ENCODE measurements at places on chromosomes 11 and 22.

GRCh38 chr22:35486116-35486631 lies 54.5 kb upstream of the RASD2 start:
- DNase-seq, result no peak

- DNase-seq, result no peak
These were observed 39.0 kb downstream of the PAMR1 start for GRCh38 chr11:35486446-35486845.

DNA sequence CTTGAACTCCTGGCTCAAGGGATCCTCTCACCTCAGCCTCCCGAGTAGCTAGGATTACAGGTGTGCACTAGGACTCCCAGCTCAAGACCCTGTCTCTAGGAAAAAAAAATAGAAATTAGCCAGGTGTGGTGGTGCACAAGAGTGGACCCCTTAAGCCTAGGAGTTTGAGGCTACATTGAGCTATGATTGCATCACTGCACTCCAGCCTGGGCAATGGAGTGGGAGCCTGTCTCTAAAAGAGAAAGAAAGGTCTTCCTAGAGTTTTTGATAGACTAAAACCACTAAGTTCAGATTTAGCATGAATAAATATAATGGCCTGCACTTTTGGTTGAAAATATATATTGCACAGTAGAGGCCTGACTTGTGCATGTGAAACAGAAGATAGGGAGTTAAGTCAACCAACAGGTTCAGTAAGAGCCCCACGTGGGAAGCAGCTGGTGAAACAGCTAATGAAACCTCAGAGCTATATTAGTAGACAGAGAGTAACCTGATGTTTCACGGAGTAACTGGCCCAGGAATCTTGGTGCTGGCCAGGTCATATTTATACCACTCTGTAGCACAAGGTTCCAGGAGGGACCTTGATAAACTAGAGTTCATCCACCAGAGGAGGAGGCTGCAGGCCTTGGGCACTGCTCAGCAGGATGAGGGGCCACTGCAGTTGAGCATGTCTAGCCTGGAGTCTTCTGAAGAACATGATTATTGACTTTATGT lies 4.6 kb upstream of the MICAL3 start:
- no peak for DNase-seq

DNA sequence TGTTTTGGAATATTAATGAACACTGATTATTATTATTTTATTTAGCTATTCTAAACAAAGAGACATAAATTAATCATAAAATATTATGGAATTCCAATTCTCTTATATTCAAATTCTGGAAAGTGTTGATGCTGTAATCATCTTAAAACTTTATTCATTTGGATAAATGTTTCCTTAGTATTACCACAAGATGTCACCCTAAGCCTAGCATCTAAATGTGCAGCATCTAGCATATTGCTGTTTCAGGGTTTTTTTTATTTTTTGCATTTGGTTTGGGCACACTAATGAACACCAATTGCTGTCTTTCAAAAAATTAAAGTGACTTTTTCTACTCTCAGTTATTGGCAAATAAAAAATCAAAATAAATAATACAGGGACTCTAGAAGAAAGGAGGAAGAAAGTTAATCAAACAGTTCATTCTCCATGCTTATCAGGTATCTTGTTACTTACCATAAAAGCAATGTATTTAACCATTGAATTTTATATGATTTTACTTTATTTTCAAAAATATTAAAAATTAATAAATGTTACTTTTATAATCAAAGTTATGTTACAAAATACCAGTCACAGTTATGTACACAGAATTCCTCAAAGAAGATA lies 31.8 kb downstream of the DLG2 start:
- DNase-seq, result peak; percentile 62

- no peak for DNase-seq
These were observed 18.2 kb downstream of the KCNQ1OT1 start for GRCh38 chr11:2681408-2682145.
